Activated CD4-positive, alpha-beta T cell treated with anti-CD3 and anti-CD28 coated beads, Interleukin-2, amount 10 ng/mL, durations not matched to agents 7 days and 5 days (primary cell): ENCODE measurements at places on chromosomes 3 and 15. TPM values are rescaled to one million over a fixed set of nuclear protein-coding genes. Genes with fewer than 3 reads are reported as not detected.

PYGO1 gene
- total RNA-seq = 0.06 TPM

CEP19 gene
- total RNA-seq = 6.0 TPM

TMEM207 gene
- total RNA-seq = not detected

CCDC9B gene
- 1.0 TPM for total RNA-seq

DNA sequence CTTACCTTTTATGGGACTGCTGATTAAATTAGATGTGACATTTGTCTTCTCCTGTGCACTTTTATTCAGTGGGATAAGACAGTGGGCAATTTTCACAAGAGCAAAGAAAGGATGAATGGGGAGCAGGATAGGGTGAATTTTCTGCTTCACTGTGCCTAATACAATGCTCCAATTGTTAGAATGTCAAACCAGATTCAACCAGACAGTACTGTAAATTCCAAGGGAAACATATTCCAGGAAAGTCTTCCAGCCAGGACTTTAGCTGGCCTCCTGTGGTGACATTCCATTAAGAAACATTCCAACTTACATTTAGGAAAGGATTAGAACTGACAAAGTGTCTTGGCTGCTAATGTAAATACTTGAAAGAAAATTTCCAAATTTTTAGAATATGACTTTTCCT is 100.1 kb upstream of the PROK2 start:
- H3K36me3 ChIP-seq = no peaks in the 10 kb centered on the region
- DNase-seq = no peak
- no peaks in the 10 kb centered on the region for H3K4me1 ChIP-seq
- H3K27me3 ChIP-seq = peaks cover 36% of the 10 kb centered on the region
- no peak overlapping the region for H3K27ac ChIP-seq

- H3K36me3 ChIP-seq = peaks cover 36% of the 10 kb centered on the region
- no peaks in the 10 kb centered on the region for H3K27me3 ChIP-seq
- DNase-seq = peak; percentile 61
- peak overlapping the region; percentile 84 for H3K27ac ChIP-seq
- H3K4me1 ChIP-seq = peaks cover 95% of the 10 kb centered on the region
Observed at GRCh38 chr3:4850211-4850927, 128.9 kb upstream of the BHLHE40 start.

GRCh38 chr3:147312786-147313280 is 93.5 kb downstream of the ZIC4 start:
- no peaks in the 10 kb centered on the region for H3K4me1 ChIP-seq
- no peaks in the 10 kb centered on the region for H3K27me3 ChIP-seq
- no peak overlapping the region for H3K4me3 ChIP-seq
- H3K36me3 ChIP-seq = no peaks in the 10 kb centered on the region

DNA sequence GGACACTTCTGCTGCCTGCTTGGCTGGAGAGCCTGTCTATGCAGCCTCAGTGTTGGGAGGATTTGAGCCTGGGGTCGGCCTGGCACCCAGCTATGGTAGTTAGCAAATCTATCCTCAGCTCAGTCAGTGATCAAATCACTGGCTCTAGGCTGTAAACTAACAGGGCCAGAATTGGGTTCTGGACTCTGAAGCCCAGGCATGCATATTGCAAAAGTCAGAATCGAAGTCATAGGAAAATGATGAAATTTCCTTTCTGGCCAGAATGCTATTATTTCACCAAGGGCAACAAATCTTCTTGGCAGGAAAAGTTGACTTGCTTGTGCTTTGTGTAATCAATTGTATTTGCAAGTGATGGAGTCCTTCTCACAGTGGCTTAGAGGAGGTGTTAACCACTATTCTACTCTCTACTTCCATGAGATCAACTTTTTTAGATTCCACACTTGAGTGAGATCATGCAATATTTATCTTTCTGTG is 482.6 kb upstream of the TPRG1 start:
- H3K36me3 ChIP-seq = no peaks in the 10 kb centered on the region
- H3K4me3 ChIP-seq = no peak overlapping the region
- no peaks in the 10 kb centered on the region for H3K27me3 ChIP-seq
- DNase-seq = no peak
- H3K27ac ChIP-seq = no peak overlapping the region

GRCh38 chr15:67181221-67181639 is 73.2 kb downstream of the AAGAB start:
- no peak for DNase-seq
- H3K4me1 ChIP-seq = peaks cover 30% of the 10 kb centered on the region
- H3K4me3 ChIP-seq = no peak overlapping the region
- H3K27me3 ChIP-seq = no peaks in the 10 kb centered on the region
- peaks cover 61% of the 10 kb centered on the region for H3K36me3 ChIP-seq

- no peaks in the 10 kb centered on the region for H3K36me3 ChIP-seq
- H3K27me3 ChIP-seq = no peaks in the 10 kb centered on the region
- DNase-seq = no peak
- no peak overlapping the region for H3K27ac ChIP-seq
- no peak overlapping the region for H3K4me3 ChIP-seq
Observed at GRCh38 chr3:53171827-53172505, 11.0 kb downstream of the PRKCD start.
